ENCODE measurements at places on chromosomes 1 and 21.
A peak's percentile ranks its signal among the peaks of the same experiment; 100 is the strongest.

DNA sequence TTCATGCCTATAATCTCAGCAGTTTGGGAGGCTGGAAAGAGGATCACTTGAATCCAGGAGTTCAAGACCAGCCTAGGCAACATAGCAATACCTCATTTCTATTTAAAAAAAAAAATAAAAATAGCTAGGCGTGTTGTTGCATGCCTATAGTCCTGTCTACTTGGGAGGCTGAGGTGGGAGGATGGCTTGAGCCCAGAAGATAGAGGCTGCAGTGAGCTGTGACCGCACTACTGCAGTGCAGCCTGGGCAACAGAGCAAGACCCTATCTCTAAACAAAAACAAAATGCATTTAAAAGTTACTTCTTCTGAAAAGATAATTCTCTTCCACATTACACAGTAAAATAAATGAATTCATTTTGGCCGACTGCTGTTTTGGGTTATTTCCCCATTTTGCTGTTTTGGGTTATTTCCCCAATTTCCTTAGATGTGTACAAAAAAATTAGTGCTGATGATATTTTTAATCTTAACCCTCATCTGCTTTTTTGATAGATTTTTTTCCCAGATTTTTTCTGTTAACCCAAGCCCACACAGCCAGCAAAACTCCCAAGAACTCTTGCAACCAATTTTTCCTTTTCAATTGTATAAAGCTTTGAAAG, 23.0 kb upstream of the SAMSN1 start:
- DNase-seq: no peak
- no peaks in the 10 kb centered on the region for H3K27me3 ChIP-seq
- H3K4me3 ChIP-seq: no peak overlapping the region

DNA sequence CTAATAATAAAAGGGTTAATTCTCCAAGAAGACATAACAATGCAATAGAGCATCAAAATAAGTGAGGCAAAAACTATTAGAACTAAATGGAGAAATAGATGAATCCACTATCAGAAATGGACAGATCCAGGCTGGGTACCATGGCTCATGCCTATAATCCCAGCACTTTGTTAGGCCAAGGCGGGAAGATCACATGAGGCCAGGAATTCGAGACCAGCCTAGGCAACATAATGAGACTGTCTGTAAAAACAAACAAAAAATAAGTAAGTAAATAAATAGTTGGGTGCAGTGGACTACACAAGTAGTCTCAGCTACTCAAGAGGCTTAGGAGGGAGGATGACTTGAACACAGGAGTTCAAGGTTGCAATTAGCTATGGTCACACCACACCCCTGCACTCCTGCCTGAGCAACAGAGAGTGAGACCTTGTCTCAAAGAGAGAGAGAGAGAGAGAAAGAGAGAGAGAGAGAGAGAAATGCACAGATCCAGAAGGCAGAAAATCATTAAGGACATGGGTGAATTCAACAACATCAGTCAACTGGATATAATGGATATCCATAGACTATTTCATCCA, 12.3 kb downstream of the FRRS1 start:
- peaks cover 31% of the 10 kb centered on the region for H3K4me1 ChIP-seq
- H3K27me3 ChIP-seq: no peaks in the 10 kb centered on the region
- DNase-seq: no peak

DNA sequence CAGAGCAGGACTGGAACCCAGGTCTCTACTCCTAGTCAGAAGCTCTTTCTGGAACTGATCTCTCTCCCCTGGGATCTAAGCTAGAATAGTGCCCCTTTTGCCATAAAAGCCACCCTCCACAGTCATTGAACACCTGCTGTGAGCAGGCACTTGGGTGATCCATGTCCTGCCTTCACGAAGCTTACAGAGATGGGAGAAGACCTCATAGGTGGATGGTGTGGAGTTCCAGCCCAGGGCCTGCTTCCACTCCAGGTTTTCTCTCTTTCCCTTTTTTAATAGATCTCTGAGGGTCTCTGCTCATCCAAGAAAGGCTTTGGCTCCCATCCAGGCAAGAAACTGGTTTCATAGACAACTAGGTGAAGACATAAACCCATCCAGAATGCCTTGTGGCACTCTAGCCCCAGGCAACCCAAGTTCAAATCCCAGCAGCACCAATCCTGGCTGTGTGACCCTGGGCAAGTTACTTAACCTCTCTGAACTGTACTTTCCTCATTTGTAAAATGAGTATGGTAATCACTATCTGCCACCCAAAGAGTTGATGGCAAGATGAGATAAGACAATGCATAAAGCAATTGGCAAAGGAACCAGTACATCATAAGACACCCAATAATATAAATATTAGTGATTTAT, 46.4 kb upstream of the TMEM51 start:
- H3K27me3 ChIP-seq: no peaks in the 10 kb centered on the region
- no peak overlapping the region for H3K4me3 ChIP-seq
- no peak overlapping the region for H3K27ac ChIP-seq
- DNase-seq: no peak
- H3K4me1 ChIP-seq: no peaks in the 10 kb centered on the region
- H3K36me3 ChIP-seq: no peaks in the 10 kb centered on the region

DNA sequence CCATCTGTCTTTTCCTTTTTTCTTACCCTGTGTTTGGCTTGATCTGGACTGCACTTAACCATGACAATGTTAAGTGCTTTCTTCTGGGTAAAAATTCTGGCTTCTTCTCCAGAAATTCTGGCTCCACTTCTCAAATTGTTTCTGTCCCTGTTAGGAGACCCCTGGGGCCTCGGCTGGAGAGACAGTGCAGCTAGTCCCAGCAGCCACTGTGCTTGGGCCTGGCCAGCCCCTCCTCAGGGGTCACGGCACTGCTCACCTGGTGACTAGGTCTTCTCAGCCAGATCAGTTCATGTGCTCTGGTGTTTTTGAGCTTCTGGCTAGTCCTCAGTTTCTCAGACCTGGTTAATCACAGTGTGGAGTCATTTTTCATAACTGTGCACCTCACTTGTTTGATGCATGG, 72.4 kb downstream of the ADARB1 start:
- no peak overlapping the region for H3K4me3 ChIP-seq
- no peak overlapping the region for H3K27ac ChIP-seq

DNA sequence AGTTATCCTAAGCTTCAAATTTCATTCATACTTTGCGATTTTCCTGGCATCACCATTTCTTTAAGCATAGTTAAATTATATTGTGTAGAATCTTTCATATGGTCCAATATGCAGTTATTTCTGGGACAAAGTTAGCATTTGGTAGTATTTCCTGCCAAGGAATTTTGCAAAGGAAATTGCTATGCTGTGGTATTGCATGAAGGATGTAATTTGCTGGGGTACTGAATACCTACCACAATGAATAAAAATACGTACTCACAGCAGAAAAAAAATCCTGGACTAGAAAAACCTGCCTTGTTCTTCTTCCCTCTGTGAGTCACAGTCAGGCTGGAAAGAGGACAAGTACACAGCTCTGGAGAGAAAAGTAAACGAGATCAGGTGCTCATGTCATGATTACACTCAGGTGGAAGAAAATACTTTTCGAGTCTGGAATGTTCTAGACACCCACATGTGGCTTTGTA, 241.2 kb downstream of the PTBP2 start:
- no peak overlapping the region for H3K27ac ChIP-seq
- H3K4me3 ChIP-seq: no peak overlapping the region
- no peaks in the 10 kb centered on the region for H3K27me3 ChIP-seq
- H3K36me3 ChIP-seq: no peaks in the 10 kb centered on the region
- no peak for DNase-seq
- H3K4me1 ChIP-seq: no peaks in the 10 kb centered on the region

- no peaks in the 10 kb centered on the region for H3K4me1 ChIP-seq
- no peak for DNase-seq
- no peak overlapping the region for H3K27ac ChIP-seq
- H3K27me3 ChIP-seq: no peaks in the 10 kb centered on the region
Observed at GRCh38 chr1:15610167-15610566, 7.1 kb upstream of the DDI2 start.

DNA sequence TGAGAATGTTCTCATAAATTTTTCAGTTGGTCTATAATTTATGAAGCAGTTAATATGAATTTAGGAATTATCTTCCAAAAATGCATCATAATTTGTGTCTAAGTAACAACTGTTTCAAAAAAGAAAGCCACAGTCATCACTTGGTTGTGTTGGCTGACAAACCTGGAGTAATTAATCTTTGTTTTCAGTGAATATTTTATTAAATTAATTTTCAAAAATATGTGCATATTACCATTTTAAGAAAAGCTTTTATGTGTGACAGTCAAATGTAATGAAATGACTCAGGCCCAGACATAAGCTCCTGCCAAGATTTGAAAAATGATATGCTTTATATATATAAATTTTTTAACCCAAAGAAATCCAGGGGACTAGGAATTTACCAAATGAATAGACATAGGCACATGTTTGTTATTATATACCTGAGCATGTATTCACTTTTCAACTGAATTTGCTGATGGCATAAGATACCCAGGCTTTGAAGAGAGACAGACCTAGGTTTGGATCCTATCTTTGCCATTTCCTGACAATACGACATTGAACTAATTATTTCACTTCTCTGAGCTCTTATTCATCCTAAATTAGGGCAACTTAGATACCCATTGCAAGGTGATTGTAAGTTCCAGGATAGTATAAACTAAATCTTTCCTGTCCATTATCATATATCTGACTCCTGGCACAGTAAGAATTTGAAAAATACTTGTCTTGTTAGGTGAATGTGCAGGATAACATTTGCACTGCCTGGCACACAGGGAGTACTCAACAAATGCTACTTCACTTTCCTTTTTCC, 729.5 kb upstream of the ADGRL2 start:
- H3K36me3 ChIP-seq: no peaks in the 10 kb centered on the region
- H3K27me3 ChIP-seq: no peaks in the 10 kb centered on the region
- no peak overlapping the region for H3K4me3 ChIP-seq
- no peaks in the 10 kb centered on the region for H3K4me1 ChIP-seq
- H3K27ac ChIP-seq: no peak overlapping the region

- no peaks in the 10 kb centered on the region for H3K27me3 ChIP-seq
- H3K4me1 ChIP-seq: no peaks in the 10 kb centered on the region
- no peak overlapping the region for H3K27ac ChIP-seq
Observed at GRCh38 chr1:106831511-106831910, 225.0 kb upstream of the PRMT6 start.

DNA sequence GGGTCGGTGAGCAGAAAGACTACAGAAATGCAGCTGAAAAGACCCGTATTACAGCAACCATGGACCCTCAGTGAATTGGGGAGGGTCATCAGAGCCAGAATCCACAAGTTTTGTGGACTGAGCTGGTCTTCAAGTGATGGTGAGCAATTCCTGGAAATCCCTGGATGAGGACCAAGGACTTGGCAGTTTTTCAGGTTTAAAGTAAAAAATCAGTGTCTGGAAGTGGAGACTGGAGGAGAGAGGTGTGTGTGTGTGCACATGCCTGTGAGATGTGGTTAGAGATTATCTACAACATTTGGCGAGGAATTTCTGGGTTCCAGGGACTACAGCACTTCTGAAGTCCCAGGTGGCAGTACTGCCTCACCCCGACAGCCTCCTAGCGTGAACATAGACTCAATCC, 56.4 kb downstream of the KIRREL1 start:
- no peak overlapping the region for H3K27ac ChIP-seq
- no peak overlapping the region for H3K4me3 ChIP-seq
- no peak for DNase-seq
- H3K36me3 ChIP-seq: no peaks in the 10 kb centered on the region

GRCh38 chr1:12001996-12002493, 17.3 kb upstream of the MIIP start:
- peaks cover 100% of the 10 kb centered on the region for H3K36me3 ChIP-seq
- no peak overlapping the region for H3K4me3 ChIP-seq
- no peaks in the 10 kb centered on the region for H3K27me3 ChIP-seq
- H3K4me1 ChIP-seq: no peaks in the 10 kb centered on the region

- H3K36me3 ChIP-seq: no peaks in the 10 kb centered on the region
- no peak overlapping the region for H3K4me3 ChIP-seq
- H3K27ac ChIP-seq: no peak overlapping the region
- no peaks in the 10 kb centered on the region for H3K27me3 ChIP-seq
- H3K4me1 ChIP-seq: peaks cover 13% of the 10 kb centered on the region
- DNase-seq: no peak
Observed at GRCh38 chr1:229119161-229119560, 151.8 kb upstream of the RAB4A start.

DNA sequence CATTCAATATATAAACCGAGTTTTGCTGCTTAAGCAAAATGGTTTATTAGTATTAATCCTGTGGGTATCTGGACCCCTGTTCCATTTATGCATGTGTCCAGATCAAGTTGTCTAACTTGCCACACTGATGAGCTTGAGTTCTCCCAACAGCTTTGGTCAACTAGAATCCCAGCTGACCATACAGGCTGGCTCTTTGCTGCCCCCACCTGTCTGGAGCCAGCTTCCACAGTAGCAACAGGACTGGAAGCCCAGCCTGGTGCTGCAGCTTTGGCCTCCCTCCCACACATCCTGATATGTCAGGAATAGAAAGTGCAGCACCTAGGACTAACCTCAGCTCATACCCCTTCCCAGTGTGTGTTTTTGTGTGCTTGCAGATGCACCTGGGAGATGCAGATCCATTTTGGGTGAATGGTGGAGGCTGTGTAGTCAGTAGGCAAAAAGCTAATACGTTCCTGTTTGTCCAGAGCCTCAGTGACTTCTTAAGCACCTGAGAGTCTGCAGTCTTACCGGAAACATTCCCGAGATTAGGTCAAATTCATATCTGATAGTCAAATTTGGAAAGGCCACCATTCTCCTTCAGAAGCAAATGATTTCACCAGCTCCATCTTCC, 40.9 kb upstream of the BEND5 start:
- no peak overlapping the region for H3K4me3 ChIP-seq
- H3K36me3 ChIP-seq: no peaks in the 10 kb centered on the region
- H3K27ac ChIP-seq: no peak overlapping the region

DNA sequence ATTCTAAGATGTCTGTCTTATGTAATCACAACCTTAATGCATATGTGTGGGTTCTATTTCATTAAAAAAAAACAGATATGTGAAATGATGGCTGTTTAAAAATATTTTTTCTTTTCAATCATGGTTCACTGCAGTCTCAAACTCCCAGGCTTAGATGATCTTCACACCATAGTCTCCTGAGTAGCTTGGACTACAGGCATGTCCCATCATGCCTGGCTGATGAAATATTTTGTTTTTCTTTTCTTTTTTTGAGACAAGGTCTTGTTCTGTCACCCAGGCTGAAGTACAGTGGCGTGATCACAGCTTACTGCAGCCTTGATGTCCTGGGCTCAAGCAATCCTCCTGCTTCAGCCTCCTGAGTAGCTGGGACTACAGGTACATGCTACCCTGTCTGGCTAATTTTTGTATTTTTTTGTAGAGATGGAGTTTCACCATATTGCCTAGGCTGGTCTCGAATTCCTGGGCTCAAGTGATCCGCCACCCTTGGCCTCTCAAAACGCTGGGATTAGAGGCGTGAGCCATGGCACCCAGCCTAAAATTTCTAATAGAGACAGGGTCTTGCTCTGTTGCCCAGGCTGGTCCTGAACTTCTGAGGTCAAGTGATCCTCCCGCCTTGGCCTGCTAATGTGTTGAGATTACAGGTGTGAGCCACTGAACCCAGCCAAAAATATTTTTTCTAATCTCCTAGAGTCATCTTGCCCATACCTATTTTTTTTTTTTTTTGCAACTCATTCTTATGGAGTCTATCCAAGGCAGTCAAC, 67.6 kb downstream of the GIPC2 start:
- no peaks in the 10 kb centered on the region for H3K36me3 ChIP-seq
- H3K27me3 ChIP-seq: no peaks in the 10 kb centered on the region
- H3K27ac ChIP-seq: peak overlapping the region; percentile 4
- H3K4me3 ChIP-seq: no peak overlapping the region
- peaks cover 7% of the 10 kb centered on the region for H3K4me1 ChIP-seq

GRCh38 chr1:154807048-154807591, 63.0 kb downstream of the KCNN3 start:
- H3K4me3 ChIP-seq: no peak overlapping the region
- peaks cover 6% of the 10 kb centered on the region for H3K4me1 ChIP-seq
- no peaks in the 10 kb centered on the region for H3K36me3 ChIP-seq
- H3K27ac ChIP-seq: no peak overlapping the region

Measured in suprapubic skin (tissue), 4 donors.